ENCODE measurements at places on chromosomes 13 and 19.

GRCh38 chr13:51913421-51914136 is 51.8 kb downstream of the CCDC70 start:
- no peak for DNase-seq

DNA sequence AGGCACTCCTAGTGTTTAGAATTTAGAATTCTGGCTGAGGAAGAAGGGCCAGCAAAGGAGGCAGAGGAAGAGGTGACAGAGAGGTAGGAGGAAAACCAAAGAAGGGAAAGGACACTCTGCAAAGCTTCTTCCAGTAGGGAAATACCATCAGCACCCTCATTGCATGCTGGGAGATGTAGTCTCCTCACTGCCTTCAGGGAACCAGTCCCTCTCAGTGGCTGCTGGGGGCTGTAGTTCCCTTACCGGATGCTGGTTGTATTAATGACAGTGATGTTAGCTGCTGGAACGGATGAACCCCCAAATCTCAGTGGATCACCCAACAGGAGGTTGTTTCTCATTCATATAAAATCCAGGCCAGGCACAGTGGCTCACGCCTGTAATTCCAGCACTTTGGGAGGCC is 10.1 kb downstream of the GRIN2D start:
- DNase-seq = peak; percentile 27

DNA sequence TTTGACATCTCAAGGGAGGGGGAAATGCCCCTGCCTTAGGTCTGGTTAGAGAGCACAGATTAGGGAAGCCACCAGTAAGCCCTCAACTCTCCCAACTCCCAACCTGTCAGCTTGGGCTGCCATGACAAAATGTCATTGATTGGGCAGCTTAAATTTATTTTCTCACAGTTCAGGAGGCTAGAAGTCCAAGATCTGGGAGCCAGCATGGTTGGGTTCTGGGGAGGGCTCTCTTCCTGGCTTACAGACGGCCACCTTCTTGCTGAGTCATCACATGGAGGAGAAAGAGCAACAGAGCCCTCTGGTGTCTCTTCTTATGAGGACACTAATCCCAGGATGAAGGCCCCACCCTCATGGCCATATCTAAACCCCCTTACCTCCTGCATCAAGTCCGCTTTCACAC is 24.2 kb downstream of the C19orf12 start:
- DNase-seq = peak; percentile 63

DNA sequence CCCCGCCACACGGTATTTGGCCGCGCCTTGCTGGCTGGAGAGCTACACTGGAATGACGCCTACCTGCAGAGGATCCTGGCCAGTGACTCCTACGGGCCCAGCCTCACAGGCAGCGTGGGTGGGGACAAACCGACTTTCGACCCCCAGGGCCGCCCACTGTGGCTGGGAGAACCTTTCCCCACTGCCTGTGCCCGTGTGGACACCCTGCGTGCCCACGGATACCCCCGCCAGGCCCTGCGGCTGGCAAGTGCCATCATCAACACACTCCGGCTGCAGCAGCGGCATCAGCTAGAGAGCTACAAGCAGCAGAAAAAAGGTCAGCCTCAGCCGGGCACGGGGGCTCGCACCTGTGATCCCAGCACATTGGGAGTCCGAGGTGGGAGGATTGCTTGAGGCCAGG is 19.3 kb downstream of the ZSWIM4 start:
- peak; percentile 3 for DNase-seq
